Renal pelvis (tissue), 12 donors: ENCODE measurements at places on chromosomes 5 and 9. TPM values are rescaled to one million over a fixed set of nuclear protein-coding genes. Genes with fewer than 3 reads are reported as not detected.

Gene SPINK7
- polyA plus RNA-seq, result 0.13 TPM

Gene PAPPA
- polyA plus RNA-seq, result 5.8 TPM

Gene AFAP1L1
- 22.1 TPM for polyA plus RNA-seq

DNA sequence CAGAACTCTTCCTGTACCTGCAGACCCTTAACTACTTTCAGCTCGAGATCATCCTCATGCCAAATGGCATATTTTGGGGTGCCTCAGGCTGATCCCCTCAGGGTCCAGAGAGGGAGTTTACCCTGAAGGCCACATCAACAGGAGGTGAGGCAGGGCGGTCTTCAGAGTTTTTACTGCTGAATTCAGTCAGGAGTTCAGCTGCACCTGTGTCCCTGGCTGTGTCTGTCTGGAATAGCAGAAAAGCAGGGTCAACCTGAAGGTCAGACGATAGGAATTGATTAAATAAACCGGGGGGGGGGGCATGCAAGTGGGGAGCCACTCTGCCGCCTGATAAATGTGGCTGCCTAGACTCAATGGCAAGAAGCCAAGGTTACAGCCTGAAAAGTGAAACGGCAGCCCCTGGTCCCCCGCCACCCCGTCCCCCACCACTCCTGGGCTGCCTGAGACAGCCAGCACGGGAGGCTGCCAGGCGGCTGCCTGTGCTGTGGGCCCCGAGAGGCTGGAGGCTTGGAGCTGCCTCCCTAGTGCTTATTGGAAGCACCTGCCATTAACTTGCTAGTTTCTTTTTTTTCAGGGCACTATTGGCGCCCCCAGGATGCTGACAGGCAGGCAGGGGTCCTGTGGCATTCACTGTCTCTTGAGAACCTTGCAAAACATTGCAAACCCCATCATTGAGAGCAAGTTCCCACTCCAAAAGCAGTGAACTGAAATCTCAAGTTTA, 182.7 kb upstream of the PPP1R26 start:
- no peak for DNase-seq

- DNase-seq, result no peak
Measured at GRCh38 chr9:130072515-130073235, 19.0 kb downstream of the GPR107 start.

DNA sequence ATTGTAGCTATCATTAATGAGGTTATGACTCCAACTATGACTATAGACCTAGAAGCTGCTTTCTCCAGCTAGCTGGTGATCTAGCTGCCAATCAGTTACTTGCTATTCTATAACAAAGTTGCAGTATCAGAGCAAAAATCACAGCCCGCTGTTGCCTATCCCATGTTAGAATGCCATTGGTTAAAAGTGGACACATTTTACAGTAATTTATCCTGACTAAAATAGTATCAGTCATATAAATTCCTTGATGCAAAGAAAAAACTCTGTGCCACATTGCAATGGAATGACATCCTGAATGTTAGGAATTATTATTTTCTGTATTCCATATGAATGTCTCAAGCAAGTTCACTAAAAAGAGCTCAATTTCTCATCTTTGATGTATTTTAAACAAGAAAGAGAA, 626.5 kb downstream of the PDE4D start:
- no peak for DNase-seq

DNA sequence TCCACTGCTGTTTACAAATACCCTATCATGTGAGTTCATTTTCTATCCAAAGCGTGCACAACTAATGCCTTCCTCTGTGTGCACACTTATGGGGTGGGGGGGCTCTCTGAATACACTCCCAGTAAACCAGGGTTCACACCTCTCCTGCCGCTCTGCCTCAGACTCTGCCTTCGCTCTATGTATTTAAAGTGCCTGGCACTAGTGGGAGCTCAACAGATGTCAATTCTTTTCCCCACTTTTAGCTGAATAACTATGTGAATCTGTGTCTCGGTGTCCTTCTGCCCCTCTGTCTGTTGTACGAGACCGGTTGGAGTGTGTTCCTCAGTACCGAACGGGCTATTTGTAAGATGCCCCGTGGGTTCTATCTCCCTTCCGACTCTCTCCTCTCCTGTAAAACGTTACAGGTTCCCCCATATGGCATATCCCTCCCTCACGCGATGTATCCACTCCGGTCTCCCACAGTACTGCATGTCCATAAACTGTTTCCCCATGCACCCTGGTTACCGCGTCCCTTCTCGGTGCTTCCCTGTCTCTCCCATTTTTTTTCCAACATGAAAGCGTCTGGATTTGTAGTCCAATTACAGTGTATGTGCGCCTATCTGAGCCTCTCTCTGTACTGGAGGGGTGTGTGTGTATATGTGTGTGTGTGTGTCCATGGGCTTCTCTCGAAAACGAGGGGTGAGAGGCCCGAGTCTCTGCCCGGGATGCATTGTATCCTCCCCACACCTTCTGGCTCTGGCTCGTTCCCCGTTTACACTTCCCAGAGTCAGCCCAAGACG, 1.6 kb downstream of the ELL2 start:
- DNase-seq, result no peak

- no peak for DNase-seq
Measured at GRCh38 chr5:175855041-175855720, 16.2 kb upstream of the CPLX2 start.

DNA sequence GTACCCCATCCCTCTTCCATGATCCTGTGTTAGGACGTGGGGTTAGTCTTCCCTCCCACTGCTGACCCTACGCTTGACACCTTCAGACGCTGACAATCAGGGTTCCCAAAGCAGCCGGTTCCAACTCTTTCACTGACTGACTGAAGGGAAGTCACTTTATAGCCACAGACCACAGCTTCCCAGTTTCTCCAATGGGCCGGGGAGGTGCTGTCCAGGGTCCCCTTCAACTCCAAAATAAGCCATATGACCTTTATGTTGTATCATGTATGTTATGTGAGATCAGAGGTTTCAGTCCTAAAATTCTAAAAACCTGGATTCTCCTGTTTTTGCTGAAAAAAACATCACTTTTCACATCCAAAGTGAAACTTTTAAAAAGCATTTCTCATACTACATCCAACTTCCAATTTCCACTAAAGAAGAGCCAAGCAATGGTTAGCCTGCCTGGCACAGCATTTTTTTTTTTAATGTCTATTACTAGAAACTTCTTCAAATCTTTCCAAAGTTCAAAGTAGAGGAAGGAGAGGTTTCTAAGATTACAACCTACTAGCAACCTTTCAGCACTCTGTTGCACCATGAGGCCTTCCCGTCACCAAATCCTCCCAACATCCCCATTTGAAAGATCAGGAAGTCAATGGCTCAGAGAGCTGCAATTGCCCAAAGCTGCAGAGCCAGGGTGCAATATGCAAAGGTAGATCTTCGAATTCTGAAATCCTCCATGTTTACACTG, 5.2 kb downstream of the EPB41L4B start:
- DNase-seq, result no peak

DNA sequence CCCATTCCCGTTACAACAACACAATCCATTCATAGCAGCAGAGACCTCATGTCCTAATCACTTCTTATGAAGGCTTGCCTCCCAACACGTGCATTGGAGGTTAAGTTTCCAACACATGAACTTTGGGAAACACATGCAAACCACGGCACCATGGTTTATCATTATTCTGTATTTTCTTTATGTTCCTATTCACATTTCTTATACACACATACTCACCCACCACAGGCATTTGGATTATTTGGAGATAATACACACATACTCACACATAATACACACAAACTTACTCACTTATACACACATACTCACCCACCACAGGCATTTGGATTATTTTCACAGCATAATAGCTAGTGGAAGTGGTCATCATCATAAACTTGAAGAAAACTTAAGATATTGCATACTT, 75.6 kb downstream of the C7 start:
- DNase-seq, result no peak
